Tongue (tissue), 3 donors: ENCODE measurements at places on chromosomes 16 and 17. TPM values are rescaled to one million over a fixed set of nuclear protein-coding genes. Genes with fewer than 3 reads are reported as not detected.

ZNF276 gene
- total RNA-seq, result 28.5 TPM

TP53TG3 gene
- not detected for total RNA-seq

CCL1 gene
- not detected for total RNA-seq

MYH8 gene
- 4,616 TPM for total RNA-seq

HOXB1 gene
- not detected for total RNA-seq

ARHGAP23 gene
- 67.0 TPM for total RNA-seq

KRTAP4-6 gene
- not detected for total RNA-seq

DNA sequence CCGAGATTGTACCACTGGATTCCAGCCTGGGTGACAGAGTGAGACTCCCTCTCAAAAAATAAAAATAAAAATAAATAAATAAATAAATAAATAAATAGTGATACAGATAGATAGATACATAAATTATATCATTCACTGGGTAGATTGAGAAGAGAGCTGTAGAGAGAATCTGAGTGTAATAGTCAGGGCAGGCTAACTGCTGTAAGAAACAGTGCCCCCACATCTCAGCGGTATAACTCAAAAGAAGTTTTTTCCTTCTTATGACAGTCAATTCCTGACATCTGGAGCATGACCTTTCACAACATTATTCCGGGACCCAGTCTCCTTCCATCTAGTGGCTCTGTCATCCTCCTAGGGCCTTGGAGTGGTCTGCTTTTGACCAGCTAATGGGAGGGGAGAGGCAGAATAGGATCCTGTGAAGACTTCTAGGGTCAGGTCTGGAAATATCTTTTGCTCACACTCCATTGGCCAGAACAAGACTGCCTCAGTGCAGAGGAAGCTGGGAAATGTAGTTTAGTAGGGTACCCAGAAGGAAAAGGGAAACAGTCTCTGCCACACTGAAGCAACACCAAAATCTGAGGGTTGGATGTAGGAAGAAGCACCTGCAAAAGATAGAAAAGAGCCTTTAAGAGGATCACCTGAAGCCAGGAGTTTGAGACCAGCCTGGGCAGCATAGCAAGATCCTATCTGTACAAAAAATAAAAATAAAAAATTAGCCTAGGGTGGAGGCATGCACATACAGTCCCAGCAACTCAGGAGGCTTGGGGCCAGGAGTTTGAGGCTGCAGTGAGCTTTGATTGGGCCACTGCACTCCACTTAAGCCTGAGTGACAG is 3.0 kb upstream of the QPRT start:
- DNase-seq, result peak; percentile 53

DNA sequence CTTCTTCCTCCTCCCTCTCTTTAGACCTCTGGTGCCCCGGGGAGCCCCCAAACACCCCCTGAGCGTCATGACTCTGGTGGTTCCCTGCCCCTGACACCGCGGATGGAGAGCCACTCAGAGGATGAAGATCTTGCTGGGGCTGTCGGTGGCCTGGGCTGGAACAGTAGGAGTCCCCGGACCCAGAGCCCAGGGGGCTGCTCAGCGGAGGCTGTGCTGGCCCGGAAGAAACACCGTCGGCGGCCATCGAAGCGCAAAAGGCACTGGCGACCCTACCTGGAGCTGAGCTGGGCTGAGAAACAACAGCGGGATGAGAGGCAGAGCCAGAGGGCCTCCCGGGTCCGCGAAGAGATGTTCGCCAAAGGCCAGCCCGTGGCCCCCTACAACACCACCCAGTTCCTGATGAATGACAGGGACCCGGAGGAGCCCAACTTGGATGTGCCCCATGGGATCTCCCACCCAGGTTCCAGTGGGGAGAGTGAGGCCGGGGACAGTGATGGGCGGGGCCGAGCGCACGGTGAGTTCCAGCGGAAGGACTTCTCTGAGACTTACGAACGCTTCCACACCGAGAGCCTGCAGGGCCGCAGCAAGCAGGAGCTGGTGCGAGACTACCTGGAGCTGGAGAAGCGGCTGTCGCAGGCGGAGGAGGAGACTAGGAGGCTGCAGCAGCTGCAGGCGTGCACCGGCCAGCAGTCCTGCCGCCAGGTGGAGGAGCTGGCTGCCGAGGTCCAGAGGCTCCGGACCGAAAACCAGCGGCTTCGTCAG is 7.5 kb downstream of the HEXIM2 start:
- no peak for DNase-seq

GRCh38 chr17:29611351-29612093 is 11.2 kb downstream of the CORO6 start:
- no peak for DNase-seq

DNA sequence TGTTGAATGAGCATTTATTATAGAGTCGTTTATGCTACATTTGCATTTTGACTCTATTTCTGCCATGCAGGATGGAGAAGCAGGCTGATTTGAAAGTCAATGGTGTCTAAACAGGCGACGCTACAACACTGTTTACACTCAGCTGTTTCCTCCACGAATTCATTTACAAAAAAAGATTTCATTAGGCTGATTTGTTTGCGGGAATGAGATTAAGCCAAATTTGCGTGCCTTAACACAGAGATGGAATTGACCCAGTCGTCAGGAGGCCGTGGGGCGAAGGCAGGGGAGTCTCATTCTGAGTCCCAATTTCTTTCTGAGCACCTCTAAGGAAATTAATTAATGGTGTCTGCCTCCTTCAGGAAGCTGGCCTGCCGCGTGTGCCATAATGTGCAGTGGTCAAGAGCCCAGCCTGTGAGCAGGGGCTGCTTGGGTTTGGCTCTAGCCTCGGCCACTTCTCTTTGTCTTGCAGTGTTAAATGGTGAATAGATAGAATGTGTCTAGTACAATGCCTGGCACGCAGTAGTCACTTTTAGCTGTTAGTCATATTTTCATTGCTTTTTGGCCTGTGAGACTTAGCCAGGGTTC is 88.6 kb upstream of the NKD1 start:
- no peak for DNase-seq

DNA sequence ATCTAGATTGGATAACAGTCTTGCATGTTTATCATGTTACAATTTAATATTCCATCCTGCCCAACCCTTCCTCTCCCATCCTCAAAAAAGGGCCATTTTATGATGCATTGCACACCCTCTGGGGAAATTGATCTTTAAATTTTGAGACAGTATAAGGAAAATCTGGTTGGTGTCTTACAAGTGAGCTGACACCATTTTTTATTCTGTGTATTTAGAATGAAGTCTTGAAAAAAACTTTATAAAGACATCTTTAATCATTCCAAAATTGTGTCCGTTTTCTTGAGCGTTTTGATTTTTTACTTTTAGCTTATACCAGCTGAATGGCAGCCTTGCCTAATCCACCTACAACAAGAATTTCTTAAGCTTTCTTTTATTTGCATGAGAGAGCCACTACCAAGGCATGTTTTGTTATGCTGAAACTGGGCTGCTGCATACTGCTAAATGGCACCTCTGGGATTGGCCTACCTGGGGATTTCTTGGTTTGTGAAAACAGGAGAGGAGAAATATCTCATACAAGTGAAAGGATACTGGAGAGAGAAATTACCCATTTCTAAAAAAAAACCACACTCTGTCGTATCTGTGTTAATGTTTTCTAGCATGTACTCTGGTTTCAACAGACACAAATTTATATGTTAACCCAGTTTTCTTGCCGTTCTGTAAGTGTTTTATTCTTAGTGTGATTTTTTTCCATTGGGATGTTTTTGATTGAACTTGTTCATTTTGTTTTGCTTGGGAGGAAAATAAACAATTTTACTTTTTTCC is 52.2 kb downstream of the TUBD1 start:
- DNase-seq, result no peak

DNA sequence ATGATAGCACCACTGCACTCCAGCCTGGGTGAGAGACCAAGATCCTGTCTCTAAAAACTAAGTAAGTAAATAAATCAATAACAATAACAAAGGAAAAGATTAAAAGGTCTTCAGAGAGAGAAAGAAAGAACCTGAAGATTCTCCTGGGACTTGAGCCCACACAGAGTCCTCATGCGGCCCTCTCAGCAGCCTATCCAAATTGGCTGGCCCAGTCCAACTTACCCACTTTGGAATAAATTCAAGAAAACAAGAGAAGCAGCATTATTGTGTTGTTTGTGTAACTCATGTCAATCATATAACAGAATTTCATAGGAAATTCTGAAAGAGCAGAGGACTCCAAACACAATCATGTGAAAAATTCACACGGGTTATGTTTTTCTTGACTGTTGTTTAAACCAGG is 3.8 kb downstream of the SLX4 start:
- no peak for DNase-seq

DNA sequence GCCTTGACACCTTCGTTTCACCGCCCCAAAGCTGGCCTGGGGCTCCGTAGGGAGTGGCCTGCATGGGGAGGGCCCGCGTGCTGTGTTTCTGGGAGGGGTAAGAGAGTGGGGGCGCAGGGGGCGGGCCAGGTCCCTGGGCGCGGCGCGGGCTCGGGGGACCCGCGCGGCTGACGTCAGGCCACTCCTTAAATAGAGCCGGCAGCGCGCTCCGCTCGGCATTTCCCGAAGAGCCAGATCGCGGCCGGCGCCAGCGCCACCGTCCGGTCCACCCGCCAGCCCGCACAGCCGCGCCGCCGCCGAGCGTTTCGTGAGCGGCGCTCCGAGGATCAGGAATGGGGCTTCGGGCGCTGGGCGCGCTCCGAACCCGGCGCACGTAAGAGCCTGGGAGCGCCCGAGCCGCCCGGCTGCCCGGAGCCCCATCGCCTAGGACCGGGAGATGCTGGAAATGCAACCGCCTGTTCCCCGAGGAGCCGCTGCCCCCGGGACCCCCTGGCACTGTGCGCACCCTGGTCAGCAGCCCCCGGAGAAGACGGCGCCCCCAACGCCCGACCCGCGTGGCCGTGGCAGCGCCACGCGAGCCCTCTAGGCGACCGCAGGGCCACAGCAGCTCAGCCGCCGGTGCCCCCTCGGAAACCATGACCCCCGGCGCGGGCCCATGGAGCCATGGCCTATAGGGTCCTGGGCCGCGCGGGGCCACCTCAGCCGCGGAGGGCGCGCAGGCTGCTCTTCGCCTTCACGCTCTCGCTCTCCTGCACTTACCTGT is at the start of gene HS3ST2:
Gene HS3ST2, plus strand, starts transcription at position 215 of the 763 bp plus-strand sequence. Its CDS starts 449 bp downstream, at position 664.
- peak; percentile 49 for DNase-seq

DNA sequence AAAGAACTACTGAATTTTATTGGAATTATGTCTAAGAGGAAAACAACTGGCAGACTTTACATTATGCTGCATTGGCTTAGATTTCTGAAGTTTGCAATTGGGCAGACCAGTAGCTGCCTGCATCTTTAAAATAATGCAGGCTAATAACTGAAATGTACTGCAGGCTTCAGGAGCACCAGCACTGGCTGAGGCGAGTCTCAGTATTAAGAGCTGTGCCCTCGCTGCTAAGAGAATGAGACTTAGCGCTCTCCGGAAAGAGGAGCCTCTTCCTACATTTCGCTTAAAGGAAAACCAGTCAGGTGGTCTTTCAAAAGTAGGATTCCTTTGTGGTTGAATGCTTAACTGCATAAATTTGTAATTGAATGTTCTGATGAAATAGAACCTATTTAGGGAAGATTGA is 885 bp downstream of the CNTNAP4 start:
- no peak for DNase-seq

GRCh38 chr16:85398688-85399582 is 214.2 kb upstream of the GSE1 start:
- no peak for DNase-seq

GRCh38 chr17:48728232-48729231 is at the start of gene HOXB13:
TSS of gene HOXB13 (minus strand) at chr17:48728750. CDS start at chr17:48728593, 157 bp downstream.
- DNase-seq, result peak; percentile 50

DNA sequence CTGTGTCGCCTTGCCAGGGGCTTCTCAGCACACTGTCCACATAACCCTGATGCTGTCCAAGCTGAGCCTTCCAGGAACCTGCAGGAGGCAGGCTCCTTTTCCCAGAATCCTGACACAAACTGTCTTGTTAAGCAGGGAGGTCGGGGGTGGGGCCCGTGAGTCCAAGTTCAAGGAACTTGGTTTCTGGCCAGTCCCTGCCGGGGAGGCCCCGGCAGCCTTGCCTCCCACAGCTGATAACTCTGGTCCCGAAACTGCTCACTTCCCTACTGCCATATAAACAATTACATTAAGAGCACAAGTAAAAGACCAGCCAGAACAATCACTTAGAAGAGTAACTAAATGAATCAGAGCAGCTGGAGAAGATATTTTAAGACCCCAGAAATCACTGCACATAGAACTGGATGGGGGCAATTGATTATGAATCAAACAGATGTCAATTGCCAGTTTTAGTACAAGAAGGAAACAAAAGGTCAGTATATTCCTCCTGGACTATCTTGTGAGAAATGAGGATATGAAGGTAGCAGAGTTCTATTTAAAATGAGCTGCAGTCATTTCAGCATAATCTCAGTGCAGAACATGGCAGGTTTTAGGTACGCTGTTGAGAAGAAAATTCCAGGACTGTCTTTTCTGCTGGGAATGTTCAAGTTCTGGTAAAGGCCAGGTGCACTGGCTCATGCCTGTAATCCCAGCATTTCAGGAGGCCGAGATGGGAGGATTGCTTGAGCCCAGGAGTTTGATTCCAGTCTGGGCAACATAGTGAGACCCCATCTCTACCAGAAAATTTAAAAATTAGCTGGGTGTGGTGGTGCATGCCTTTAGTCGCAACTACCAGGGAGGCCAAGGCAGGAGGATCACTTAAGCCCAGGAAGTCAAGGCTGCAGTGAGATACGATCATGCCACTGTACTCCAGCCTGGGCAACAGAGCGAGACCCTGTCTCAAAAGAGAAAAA is 169.8 kb downstream of the PITPNC1 start:
- DNase-seq, result peak; percentile 58

- DNase-seq, result no peak
Observed at GRCh38 chr17:13921841-13922776, 147.2 kb upstream of the COX10 start.

DNA sequence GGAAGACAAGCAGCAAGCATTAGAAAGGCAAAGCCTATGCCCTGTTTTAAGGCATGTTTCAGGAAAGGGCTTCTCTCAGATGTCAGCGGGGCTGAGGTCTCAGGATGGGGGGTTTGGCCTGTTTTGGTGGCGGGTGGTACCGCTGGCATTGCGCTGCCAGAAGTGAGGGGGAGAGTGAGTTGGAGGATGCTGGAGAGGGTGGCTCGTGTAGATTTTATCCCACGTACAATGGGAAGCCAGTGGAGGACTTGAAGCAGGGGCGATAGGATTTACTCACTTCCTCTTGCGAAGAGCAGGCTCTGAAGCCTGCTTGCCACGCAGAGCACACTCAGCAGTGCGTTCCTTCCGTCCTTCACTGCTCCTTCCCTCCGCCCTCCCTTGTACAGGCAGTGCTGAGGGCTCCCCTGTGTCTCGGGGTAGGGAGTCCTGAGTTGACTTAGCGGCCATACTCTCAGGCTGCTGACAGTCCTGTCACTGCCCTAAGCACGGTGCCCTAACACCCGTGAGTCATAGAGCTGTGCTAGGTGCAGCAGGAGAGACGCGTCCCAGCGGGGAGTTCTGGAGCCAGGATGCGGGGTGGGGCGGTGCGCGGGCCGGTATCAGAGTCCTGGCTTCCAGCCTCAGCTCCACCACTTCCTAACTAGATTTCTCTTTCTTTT is 113.1 kb downstream of the SNX29 start:
- peak; percentile 38 for DNase-seq

GRCh38 chr16:30117768-30118167 is 4.4 kb upstream of the GDPD3 start:
- no peak for DNase-seq

DNA sequence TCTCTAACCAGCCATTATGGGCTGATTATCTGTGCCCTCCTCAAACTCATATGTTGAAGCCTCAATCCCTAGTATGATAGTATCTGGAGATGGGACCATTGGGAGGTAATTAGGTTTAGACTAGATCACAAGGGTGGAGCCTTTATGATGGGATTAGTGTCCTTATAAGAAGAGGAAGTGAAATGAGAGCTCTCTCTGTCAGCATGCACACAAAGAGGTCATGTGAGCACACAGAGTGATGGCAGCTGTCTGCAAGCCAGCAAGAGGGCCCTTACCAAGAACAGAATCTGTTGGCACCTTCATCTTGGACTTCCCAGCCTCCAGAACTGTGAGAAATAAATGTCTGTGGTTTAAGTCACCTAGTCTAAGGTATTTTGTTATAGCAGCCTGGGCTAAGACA is 101.9 kb downstream of the PCTP start:
- no peak for DNase-seq
